Kidney (tissue), 22 donors: ENCODE measurements at places on chromosomes 11 and 22.

GRCh38 chr22:24504540-24504939, 9.4 kb downstream of the UPB1 start:
- peaks cover 24% of the 10 kb centered on the region for H3K4me1 ChIP-seq
- H3K27ac ChIP-seq: no peak overlapping the region
- H3K36me3 ChIP-seq: no peaks in the 10 kb centered on the region
- H3K27me3 ChIP-seq: no peaks in the 10 kb centered on the region

DNA sequence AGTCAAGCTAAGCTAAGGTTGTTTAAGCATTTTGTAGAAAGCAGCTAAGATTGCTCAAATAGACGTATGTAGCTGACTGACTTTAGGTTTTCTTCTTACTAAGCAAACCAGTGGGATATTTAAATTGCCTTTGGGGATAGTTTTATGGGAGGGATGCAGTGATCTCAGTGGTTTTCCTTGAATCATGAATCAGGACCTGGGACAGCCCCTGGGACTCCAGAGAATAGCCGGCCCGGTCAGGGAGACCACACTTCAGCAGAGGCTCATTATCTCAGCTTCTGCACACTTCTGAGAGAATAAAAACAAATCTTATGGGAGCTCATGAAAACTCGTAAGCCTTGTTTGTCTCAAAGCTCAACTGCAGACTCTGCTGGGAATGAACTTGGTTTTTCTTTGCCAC, at the start of gene OR9I1:
TSS of gene OR9I1 (minus strand) at position 62 of the 400 bp plus-strand sequence. CDS start 6,086 bp downstream, outside the sequence.
- H3K4me3 ChIP-seq: no peak within 1 kb of the TSS
- no peaks in the 10 kb centered on the region for H3K36me3 ChIP-seq
- no peak within 1 kb of the TSS for H3K27ac ChIP-seq
- no peaks in the 10 kb centered on the region for H3K4me1 ChIP-seq
- DNase-seq: no peak

GRCh38 chr11:112320668-112321067, 60.0 kb upstream of the PLET1 start:
- H3K36me3 ChIP-seq: no peaks in the 10 kb centered on the region
- no peak overlapping the region for H3K27ac ChIP-seq
- no peaks in the 10 kb centered on the region for H3K27me3 ChIP-seq
- peak; percentile 54 for DNase-seq

DNA sequence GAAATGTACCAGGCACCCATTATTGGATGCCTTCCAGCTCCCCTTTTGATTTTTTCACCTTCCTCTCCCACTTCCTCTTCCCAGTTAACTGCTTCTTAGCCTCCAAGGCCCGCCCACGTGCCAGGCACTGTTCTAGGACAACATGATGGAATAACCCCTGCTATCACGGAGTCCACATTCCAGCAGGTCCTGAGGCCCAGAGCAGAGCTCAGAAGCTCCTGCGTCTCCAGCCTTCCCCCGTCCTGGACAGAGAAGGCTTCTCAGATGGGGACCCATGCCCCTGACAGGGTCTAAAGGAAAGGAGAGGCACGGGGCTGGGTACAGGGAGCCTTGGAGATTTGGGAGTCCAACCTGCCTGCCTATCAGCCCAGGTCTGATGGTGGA, 29.1 kb downstream of the TRIM29 start:
- H3K36me3 ChIP-seq: no peaks in the 10 kb centered on the region
- no peak overlapping the region for H3K27ac ChIP-seq
- H3K27me3 ChIP-seq: no peaks in the 10 kb centered on the region
- H3K4me1 ChIP-seq: no peaks in the 10 kb centered on the region

GRCh38 chr11:129442171-129442570, 66.5 kb downstream of the BARX2 start:
- H3K27ac ChIP-seq: no peak overlapping the region
- DNase-seq: no peak
- no peaks in the 10 kb centered on the region for H3K36me3 ChIP-seq
- H3K27me3 ChIP-seq: no peaks in the 10 kb centered on the region
